ENCODE measurements at places on chromosomes 7 and 10. TPM values are rescaled to one million over a fixed set of nuclear protein-coding genes. Genes with fewer than 3 reads are reported as not detected.

BAMBI gene
- polyA plus RNA-seq, result 6.0 TPM

HYAL4 gene
- polyA plus RNA-seq, result not detected

FAM25G gene
- polyA plus RNA-seq, result not detected

PSD gene
- polyA plus RNA-seq, result 1.8 TPM

GHRHR gene
- not detected for polyA plus RNA-seq
